ENCODE measurements at places on chromosomes 16 and 17.

DNA sequence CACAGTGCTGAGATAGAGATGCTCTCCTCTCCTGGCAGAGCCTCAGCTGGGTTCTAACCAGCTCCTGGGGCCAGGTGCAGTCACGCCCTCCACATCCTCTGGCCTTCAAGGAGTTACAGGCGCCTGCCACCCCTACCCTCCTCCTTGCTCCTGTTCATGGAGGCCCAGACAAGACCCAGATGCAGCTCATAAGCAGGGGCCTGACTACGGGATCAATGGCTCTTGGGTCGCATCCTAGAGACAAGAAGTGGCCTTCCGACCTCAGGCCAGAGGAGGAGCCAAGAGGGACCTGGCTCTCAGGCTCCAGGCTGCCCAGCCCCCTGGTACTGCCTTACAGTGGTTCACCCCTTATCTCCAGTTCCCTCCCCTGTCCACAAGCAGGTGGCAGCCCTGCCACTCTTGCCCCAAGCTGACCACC is 23.0 kb downstream of the ARHGAP27 start:
- DNase-seq: no peak

DNA sequence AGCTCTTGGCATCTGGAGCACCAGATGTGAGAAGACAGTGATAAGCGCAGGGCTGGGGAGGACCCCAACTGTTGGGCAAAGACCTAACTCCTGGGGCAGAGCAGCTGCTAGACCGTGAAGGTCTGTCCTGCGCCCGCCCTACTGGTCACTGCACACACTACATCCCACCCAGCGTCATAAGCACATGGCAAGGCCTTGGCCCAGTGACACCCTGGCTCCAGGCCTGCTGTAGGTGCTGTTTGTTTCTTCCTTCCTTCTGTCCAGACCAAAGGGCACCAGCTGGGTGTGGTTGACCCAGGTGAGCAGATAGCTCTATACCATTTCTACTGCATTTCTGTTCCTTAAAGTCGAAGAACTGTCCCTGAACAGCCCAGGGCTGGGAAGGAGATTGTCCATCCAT is 6.4 kb downstream of the TRPV3 start:
- DNase-seq: no peak

DNA sequence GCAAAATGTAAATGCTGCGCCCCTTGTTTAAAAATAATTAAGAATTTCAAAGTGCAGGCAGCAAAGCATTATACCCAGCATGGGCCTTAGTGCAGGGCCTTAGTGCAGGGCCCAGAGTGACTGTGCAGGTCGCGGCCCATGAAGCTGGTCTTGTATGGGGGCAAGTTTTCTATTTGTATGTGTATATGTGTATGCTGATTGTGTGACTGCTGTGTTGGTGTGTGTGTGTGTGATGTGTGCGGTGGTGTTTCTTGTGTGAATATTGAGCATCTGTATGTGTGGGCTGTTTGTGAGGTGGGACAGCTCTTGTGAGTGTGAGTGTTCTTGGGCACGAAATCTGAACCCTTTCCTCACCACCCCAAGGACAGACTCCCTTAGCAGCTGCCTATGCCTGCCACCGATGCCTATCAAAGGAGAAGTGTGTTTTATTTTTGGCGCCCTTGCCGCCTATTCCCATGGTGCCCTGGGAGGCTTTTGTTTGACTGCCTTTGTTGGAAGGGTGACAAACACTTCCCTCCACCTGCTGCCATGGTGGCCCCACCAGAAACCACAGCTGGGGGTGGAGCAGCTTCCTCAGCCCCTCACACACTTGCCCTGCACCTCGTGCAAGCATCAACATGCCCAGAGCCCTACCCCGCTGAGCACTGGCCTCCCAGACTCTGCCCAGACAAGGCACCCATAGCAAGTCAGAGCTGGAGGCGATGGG is 18.0 kb downstream of the CCR7 start:
- no peak for DNase-seq

DNA sequence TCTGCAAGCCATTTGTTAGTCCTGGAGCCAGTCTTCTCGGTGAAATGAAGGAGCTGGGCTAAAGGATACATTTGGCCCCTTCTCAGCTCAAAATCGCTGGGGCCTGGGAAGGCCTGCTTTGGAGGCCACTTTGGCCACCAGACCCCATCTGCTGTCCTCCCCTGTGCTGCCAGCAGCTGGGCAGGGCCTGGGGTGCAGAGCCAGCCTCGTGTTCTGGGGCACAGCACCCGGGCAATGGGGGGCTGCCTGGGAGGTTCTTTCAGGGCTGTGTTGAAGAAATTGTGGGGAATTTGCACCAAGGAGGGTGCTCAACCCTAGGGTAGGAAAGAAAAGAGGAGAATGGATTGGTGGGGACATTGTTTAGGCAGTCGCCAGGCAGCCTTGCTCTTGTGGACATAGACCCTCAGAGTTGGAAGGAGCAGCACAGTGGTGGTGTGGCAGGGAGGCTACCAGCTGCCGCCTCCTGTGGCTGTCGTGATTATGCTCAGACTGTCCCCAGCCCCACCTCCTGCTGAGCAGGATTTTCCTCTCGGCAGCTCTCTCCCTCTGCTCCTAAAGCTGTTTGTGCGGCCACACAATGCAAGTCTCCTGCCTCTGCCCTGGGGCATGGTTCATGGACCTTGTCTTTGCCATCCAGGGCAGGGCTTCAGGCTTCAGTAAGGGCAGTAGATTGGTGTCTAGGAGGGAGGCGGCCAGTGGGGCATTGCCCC is 174.8 kb downstream of the NTN1 start:
- no peak for DNase-seq

GRCh38 chr17:19372866-19373504 is 5.3 kb upstream of the MAPK7 start:
- no peak for DNase-seq

GRCh38 chr17:12667299-12667958 is 1.7 kb downstream of the MYOCD start:
- DNase-seq: no peak

DNA sequence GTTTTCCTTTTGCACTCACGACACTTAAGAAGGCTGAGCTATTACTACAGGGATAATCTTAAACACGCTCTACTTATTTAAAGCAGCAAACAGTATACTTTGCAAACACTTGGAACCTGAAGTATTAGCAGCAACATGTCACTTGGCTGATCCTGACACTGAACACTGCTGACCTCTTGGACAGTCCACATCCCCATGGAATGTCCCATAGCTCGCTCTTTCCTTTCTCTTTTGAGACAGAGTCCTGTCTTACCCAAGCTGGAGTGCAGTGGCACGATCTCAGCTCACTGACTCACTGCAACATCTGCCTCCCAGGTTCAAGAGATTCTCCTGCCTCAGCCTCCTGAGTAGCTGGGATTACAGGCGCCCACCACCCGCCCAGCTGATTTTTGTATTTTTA is 26.4 kb downstream of the SMYD4 start:
- no peak for DNase-seq

DNA sequence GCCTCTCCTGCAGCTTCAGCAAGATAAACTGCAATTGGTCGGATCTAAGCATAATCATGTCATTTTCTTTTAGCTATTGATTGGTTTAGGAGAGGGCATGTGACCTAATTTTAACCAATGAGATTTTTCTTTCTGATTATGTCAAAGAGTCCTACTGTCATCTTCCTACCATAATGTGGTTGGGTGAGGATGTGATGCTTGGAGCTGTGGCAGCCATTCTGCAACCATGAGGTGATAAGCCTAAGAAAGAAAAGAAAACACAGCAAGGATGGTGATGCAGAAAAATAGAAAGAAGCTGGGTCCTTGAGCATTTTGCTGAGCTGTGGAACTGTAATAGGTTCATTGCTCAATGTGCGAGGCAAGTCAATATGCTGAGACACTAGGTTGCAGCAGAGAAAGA is 121.7 kb upstream of the CRHR1 start:
- no peak for DNase-seq
